ENCODE measurements at places on chromosomes 13 and 19. TPM values are rescaled to one million over a fixed set of nuclear protein-coding genes. Genes with fewer than 3 reads are reported as not detected.

- DNase-seq = no peak
These were observed 789.8 kb upstream of the SLITRK5 start for GRCh38 chr13:86881390-86881789.

- no peak for DNase-seq
These were observed 142.1 kb upstream of the VSTM2B start for GRCh38 chr19:29383696-29384095.

GRCh38 chr13:106561551-106562170 lies 6.3 kb downstream of the ARGLU1 start:
- DNase-seq = peak; percentile 51

- no peak for DNase-seq
These were observed 16.2 kb downstream of the DPY19L3 start for GRCh38 chr19:32421589-32422361.

DNA sequence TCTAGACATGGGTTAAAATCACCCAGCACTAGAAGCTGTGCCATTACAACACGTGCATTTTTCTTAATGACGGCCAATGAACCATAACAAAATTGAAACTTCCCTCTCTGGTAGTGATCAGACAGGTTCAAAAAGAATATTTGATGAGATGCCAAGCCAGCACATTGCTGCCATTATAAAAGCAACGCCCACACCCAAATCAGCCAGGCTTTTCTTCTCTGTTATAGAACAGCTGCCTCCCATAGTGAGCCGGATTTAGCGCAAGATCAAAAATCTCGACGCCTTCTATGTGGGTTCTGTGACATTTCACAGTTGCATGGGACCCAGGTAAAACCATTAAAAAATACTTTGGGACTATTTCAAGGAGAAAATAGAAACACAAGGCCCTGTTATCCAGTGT lies 1158.0 kb downstream of the EFNB2 start:
- no peak for DNase-seq

DNA sequence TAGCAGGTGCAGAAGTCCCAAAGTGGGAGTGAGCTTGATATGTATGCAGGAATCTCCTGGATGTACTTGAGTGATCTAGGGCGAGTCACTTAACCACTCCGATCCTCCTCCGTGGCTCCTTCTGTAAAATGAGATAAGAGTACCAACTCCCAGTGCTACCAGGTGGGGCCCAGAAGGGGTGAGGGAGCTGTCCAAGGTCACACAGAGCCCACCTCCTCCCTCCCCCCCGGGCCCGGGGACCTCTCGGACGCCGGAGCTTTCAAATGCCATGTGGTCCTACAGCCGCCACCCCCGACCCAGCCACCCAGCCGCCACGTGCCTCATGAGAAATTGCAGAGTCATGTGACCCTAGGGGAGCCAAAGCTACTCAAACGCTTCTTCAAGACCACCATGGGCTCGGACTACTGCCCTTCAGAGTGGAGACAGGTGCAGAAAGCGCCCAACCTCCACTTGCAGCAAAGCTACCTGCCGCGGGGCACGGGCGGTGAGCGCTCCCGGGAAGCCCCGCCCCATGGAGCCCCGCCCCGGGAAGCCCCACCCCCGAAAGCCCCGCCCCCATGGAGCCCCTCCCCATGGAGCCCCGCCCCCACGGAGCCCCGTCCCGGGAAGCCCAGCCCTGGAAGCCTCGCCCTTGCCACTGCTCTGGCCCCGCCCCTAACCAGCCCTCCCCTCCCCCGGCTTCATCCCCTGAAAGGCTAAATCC lies 10.1 kb upstream of the ZNF358 start:
- DNase-seq = peak; percentile 57

GRCh38 chr19:17125062-17125727 lies 49.6 kb downstream of the MYO9B start:
- no peak for DNase-seq

DNA sequence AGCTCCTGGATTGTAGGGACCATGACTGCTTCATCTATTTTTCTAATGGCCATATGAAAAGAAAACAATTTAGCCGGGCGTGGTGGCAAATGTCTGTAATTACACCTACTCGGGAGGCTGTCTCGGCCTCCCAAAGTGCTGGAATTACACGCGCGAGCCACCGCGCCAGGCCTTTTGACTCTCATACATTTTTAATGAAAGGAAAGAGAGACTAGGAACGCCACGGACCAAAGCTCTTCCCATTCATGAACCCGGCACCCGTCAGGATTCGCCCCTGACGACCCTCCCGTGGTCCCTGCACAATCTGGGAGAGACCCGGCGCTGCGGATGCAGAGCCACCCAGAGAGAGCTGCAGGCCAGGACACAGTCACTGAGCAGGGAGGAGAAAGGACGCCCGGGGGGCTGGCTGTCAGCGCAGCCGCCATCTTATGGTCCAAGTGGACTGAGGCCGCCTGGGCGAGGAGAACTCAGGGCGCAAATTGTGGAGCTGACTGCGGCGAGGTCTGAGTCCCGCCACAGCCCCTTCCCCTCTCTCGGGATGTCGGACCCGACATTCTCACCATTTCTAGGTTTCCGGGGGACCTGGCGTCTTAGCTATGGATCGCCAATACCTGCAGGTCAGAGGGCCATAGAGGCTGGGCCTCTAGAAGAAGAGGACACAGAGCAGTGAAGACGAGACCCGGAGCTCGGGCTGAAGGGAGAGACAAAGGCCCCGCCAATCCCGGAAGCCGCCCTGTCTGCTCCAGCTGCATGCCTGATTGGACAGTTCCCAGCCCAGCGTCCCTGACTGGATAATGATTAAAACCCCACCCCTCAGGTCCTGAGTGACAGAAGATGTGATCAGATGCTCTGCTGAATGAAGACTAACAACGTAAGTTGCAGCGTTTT lies at the start of gene ZNF681:
Gene ZNF681 (minus strand): TSS at position 705 of the 888 bp plus-strand sequence. CDS start 142 bp downstream, at position 563.
- DNase-seq = peak; percentile 94

SHC2 gene
- total RNA-seq = 10.7 TPM

SLAIN1 gene
- total RNA-seq = 12.0 TPM
